ENCODE measurements at places on chromosomes 1 and 21.

GRCh38 chr21:25890001-25890400 lies 155.2 kb downstream of the GABPA start:
- DNase-seq, result no peak

DNA sequence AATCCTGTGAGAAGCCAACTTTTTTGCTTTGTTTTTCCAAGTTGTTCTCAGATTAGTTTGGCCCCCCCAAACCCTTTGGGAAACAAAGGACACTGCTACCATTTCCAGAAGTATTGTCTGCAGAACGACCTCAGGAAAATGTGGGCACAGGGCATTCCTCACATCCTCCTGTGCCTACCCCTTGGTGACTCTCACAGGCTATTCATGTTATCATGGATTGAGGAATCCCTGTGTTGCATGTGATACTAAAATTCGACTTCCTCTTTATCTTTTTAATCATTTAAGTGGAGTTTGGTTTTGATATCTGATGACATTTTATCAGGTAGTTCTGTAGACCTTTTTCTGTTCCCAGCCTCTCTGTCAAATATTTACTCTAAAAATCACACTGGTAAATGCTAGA lies 184.5 kb downstream of the FASLG start:
- no peak for DNase-seq

GRCh38 chr1:23620605-23621004 lies 61.3 kb upstream of the ID3 start:
- no peak for DNase-seq

GRCh38 chr21:25929856-25930520 lies 195.2 kb downstream of the GABPA start:
- no peak for DNase-seq

DNA sequence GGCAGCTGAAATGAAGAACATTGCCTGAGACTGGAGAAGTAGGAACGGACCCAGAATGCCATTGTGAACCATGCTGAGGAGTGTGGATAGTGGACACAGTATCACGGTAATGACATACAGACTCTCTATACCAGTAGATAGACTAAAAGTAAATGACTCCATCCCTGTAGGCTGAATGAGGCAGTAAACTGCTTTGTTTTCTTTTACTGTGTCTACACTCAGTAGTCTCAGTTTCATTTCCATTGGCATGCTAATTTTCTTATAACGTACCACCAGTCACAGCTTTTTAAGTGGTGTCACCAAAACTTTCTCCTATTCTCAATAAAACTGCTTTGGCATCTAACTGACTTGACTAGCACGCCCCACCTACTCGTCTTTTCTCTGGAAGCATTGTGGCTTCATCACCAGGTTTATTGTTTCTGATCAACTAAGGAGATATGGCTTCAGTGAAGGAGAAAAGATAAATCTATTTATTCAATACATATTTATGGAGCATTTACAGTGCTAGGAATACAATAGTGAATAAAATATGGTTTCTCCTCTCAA lies 8.4 kb upstream of the ZNF697 start:
- DNase-seq, result no peak

DNA sequence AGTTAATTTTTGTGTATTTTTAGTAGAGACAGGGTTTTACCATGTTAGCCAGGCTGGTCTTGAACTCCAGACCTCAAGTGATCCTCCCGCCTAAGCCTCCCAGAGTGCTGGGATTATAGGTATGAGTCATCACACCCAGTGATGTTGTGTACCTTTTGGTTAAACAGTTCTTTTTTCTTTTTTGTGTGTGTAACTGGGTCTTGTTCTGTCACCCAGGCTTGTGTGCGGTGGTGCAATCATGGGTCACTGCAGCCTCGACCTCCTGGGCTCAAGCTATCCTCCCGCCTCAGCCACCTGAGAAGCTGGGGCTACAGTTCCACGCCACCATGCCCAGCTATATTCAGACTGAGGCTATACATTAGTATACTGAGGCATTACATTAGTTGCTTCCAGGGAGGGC lies 37.8 kb downstream of the GABPB2 start:
- DNase-seq, result no peak

DNA sequence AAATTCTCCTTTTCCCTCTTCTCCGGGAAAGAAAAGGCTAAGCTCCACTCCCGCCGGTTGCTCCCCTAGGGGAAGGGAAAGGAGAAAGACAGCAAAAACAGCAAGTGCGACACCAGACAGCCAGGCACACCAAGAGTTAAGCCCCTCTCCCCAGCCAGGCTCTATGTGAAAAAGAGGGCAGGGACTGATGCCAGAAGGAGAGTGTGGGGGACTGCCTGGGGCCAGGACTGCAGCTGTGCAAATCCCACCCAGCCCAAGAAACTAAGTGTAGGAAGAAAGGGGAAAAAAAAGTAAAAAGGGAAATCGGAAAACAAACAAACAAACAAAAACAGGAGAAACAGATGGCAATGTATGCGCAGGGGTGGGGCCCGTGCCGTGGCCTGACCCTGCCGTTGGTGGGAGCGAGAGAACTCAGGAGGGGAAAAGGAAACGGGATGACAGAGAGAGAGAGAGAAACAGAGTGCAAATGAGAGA lies 27.7 kb upstream of the FMO1 start:
- DNase-seq, result no peak

Measured in fibroblast of skin of left quadriceps (primary cell).